ENCODE measurements at places on chromosomes 5 and 9. TPM values are rescaled to one million over a fixed set of nuclear protein-coding genes. Genes with fewer than 3 reads are reported as not detected.
A peak's percentile ranks its signal among the peaks of the same experiment; 100 is the strongest.

Gene FOXD4L4
- total RNA-seq = not detected

GRCh38 chr9:21686738-21687137 lies 115.7 kb upstream of the MTAP start:
- no peak overlapping the region for H3K4me3 ChIP-seq
- H3K36me3 ChIP-seq = no peaks in the 10 kb centered on the region
- no peak for DNase-seq
- peaks cover 18% of the 10 kb centered on the region for H3K27me3 ChIP-seq
- no peak overlapping the region for H3K27ac ChIP-seq

DNA sequence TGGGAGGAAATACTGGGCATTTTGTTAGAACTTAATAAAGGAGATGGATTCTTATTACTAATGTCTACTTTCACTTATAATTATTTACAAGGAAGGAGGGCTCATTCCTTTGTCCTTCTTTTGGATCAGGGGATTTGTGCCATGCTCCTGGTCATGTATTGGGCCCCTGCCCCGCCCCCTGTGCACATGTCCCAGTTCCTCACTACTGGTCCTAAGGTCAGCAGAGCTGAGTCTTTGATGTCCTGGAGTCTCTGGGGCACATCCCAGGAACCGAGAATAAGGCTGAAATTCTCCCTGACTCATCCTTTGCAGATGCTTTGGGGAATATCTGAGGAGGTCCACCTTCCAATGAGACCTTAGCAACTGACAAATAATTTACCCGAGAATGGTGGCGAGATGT lies 19.6 kb upstream of the TIFAB start:
- H3K36me3 ChIP-seq = no peaks in the 10 kb centered on the region
- no peak for DNase-seq
- H3K4me1 ChIP-seq = no peaks in the 10 kb centered on the region
- no peak overlapping the region for H3K27ac ChIP-seq

- H3K27ac ChIP-seq = peak overlapping the region; percentile 80
- H3K4me1 ChIP-seq = peaks cover 46% of the 10 kb centered on the region
- H3K4me3 ChIP-seq = no peak overlapping the region
- DNase-seq = no peak
- H3K27me3 ChIP-seq = no peaks in the 10 kb centered on the region
These were observed 397.8 kb downstream of the GADD45G start for GRCh38 chr9:90002397-90003271.

- H3K36me3 ChIP-seq = no peaks in the 10 kb centered on the region
- no peaks in the 10 kb centered on the region for H3K27me3 ChIP-seq
- H3K27ac ChIP-seq = no peak overlapping the region
- H3K4me1 ChIP-seq = no peaks in the 10 kb centered on the region
- DNase-seq = no peak
- H3K4me3 ChIP-seq = no peak overlapping the region
These were observed 757.2 kb downstream of the TLE1 start for GRCh38 chr9:80932181-80932580.

Gene EFNA5
- 1.2 TPM for total RNA-seq

GRCh38 chr5:68544648-68545552 lies 329.3 kb downstream of the PIK3R1 start:
- H3K4me3 ChIP-seq = no peak overlapping the region
- no peak for DNase-seq
- no peaks in the 10 kb centered on the region for H3K36me3 ChIP-seq
- H3K4me1 ChIP-seq = no peaks in the 10 kb centered on the region
- H3K27me3 ChIP-seq = peaks cover 10% of the 10 kb centered on the region

Gene ADRA1B
- not detected for total RNA-seq

DNA sequence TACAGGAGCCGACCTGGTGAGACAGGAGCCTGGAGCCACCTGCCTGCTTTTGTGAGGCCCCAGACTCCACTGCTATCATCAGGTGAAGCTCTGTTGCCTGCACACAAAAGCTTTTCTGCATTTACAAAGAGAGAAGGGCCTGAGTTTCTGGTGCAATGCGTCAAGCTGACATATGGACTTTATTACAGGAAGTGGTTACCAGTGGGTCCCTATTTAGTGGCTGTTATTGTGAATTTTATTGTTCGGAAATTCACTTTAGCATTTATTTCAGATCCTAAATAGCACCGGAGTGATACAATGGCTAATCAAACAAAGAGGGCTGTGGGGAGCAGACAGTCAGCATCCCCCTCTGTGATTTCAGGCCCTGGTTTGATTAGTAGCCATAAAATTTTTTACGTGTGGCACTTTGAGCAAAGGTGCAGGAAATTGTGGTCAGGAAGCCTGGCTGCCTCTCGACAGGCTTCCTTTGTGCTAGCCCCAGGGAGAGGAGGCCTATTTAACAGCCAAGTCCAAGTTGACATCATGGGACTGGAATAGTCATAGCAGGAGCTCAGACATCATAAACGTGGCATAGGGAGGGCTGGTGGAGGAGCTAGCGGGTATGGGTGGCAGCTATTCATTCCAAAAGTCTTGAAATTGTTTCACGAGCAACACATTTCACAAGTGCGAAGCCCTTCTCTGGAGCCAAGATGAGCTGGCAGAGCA lies 8.4 kb downstream of the TGFBI start:
- H3K36me3 ChIP-seq = peaks cover 8% of the 10 kb centered on the region
- H3K27ac ChIP-seq = peak overlapping the region; percentile 94
- H3K27me3 ChIP-seq = peaks cover 7% of the 10 kb centered on the region
- peak; percentile 76 for DNase-seq
- H3K4me1 ChIP-seq = peaks cover 42% of the 10 kb centered on the region

- no peak overlapping the region for H3K27ac ChIP-seq
- peaks cover 2% of the 10 kb centered on the region for H3K27me3 ChIP-seq
- H3K4me3 ChIP-seq = no peak overlapping the region
- no peaks in the 10 kb centered on the region for H3K36me3 ChIP-seq
- DNase-seq = no peak
- H3K4me1 ChIP-seq = no peaks in the 10 kb centered on the region
These were observed 13.5 kb downstream of the PLAC8L1 start for GRCh38 chr5:146091881-146092280.

DNA sequence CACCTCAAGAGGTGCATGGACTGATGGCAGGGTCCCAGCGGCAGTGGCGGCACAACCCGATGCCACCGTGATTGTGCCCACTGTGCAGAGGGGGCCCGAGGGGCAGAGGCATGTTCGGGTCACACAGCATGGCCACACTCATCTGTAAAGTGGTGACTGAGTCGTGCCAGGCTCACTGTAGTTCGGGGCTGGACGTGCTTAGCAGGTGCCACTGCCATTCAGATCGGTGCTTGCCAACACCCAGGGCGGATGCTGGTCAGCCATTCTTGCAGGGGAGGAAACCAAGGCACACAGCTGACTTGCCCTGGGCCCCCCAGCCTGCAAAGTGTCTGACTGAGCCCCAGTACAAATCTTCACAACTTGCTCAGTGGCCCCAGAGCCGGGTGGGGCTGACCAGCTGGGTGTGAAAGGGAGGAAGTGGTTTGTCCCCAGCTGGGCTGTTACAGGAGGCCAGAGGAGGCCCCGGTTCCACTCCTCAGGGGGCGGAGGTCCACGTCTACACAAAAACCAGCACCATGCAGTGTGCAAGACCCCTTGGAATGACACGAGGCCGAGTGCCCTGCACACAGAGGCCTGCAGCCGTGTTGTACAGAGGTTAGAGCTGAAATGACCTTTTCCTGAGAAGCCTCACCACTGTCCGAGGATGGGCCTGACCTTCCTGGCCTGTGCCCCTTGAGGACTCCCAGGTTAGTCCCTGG lies 17.9 kb downstream of the FGD3 start:
- peak; percentile 77 for DNase-seq
- H3K4me1 ChIP-seq = peaks cover 75% of the 10 kb centered on the region
- H3K4me3 ChIP-seq = peak overlapping the region; percentile 94

DNA sequence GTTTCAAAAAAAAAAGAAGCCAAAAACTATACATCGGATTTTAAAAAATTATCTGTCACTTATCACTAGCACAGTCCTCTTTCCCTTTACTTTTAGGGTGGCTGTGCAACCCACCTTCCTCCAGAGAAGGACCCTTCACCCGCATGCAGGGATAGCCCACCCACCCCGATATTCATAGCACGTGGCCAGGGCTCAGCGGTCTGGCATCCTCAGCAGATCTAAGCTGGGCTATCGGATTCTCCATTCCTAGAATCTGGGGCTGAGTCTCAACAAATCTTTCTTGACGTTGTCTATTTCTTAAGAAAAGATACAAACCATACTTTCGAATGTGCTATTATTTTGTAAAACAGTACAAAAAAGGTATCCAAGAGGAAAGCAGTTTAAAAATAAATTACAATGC lies 70.9 kb downstream of the MYO10 start:
- no peaks in the 10 kb centered on the region for H3K36me3 ChIP-seq
- DNase-seq = no peak
- no peak overlapping the region for H3K4me3 ChIP-seq
- no peaks in the 10 kb centered on the region for H3K27me3 ChIP-seq
- H3K27ac ChIP-seq = no peak overlapping the region

Gene SPATA6L
- total RNA-seq = 2.6 TPM

- no peaks in the 10 kb centered on the region for H3K27me3 ChIP-seq
- H3K4me1 ChIP-seq = peaks cover 10% of the 10 kb centered on the region
- H3K4me3 ChIP-seq = no peak overlapping the region
- H3K36me3 ChIP-seq = peaks cover 66% of the 10 kb centered on the region
- peak overlapping the region; percentile 37 for H3K27ac ChIP-seq
These were observed 45.5 kb downstream of the PUM3 start for GRCh38 chr9:2798423-2798822.

Gene ENG
- 12.7 TPM for total RNA-seq

- H3K27ac ChIP-seq = no peak overlapping the region
- no peaks in the 10 kb centered on the region for H3K27me3 ChIP-seq
- no peaks in the 10 kb centered on the region for H3K36me3 ChIP-seq
These were observed 187.7 kb upstream of the RGMB start for GRCh38 chr5:98585661-98586310.

GRCh38 chr5:180784497-180785097 lies 18.0 kb downstream of the MGAT1 start:
- DNase-seq = no peak
- no peak overlapping the region for H3K4me3 ChIP-seq

GRCh38 chr5:170623576-170624181 lies 119.9 kb downstream of the KCNIP1 start:
- H3K36me3 ChIP-seq = no peaks in the 10 kb centered on the region
- no peaks in the 10 kb centered on the region for H3K4me1 ChIP-seq
- no peak for DNase-seq
- H3K4me3 ChIP-seq = no peak overlapping the region
- H3K27ac ChIP-seq = no peak overlapping the region
- no peaks in the 10 kb centered on the region for H3K27me3 ChIP-seq

Gene CDH9
- not detected for total RNA-seq

GRCh38 chr9:114805670-114806525 lies at the start of gene TNFSF15:
TSS of gene TNFSF15 (minus strand) at chr9:114806039. CDS start at chr9:114806012, 27 bp downstream.
- H3K4me1 ChIP-seq = peaks cover 11% of the 10 kb centered on the region
- peaks cover 9% of the 10 kb centered on the region for H3K27me3 ChIP-seq
- H3K4me3 ChIP-seq = peak within 1 kb of the TSS; percentile 9
- no peaks in the 10 kb centered on the region for H3K36me3 ChIP-seq
- no peak within 1 kb of the TSS for H3K27ac ChIP-seq
- no peak for DNase-seq

- no peak overlapping the region for H3K4me3 ChIP-seq
- no peaks in the 10 kb centered on the region for H3K36me3 ChIP-seq
- H3K27me3 ChIP-seq = peaks cover 13% of the 10 kb centered on the region
- H3K4me1 ChIP-seq = no peaks in the 10 kb centered on the region
- no peak overlapping the region for H3K27ac ChIP-seq
- no peak for DNase-seq
These were observed 10.5 kb downstream of the KIF4B start for GRCh38 chr5:155024015-155024414.

GRCh38 chr5:163727028-163727427 lies 221.6 kb downstream of the MAT2B start:
- H3K4me1 ChIP-seq = no peaks in the 10 kb centered on the region
- no peaks in the 10 kb centered on the region for H3K27me3 ChIP-seq
- H3K4me3 ChIP-seq = no peak overlapping the region
- no peak for DNase-seq

Gene HCN1
- not detected for total RNA-seq

DNA sequence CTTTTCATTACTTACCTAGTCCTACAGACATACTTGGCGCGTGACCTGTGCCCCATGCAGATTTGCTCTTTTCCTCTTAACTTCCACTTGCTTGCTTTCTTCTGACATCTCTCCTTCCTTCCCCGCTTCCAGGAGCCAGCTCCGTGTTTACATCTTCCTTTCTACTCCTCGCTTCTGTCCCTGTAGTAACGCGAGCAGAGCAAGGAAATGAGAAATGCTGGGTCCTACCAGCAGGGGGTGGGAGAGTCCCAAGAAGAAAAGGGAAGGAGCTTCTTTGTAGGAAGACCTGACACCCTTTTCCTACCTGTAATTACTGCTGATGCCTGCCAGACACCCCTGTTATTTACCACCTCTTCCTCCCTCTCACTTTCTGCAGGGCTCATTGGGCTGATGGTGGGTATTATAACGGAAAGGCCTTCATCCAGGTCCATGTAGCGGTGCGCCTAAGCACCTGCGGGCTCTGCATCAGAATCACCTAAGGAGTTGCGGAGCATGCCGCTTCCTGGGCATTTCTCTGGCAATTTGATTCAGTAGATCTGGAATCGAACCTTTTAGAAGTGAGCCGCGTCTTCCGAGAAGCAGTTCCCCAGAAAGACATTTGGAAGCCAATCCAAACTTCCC lies 1260.8 kb upstream of the WWC1 start:
- no peak overlapping the region for H3K4me3 ChIP-seq
- H3K27me3 ChIP-seq = no peaks in the 10 kb centered on the region
- H3K27ac ChIP-seq = no peak overlapping the region
- H3K36me3 ChIP-seq = no peaks in the 10 kb centered on the region

- H3K36me3 ChIP-seq = no peaks in the 10 kb centered on the region
- H3K4me1 ChIP-seq = no peaks in the 10 kb centered on the region
- H3K4me3 ChIP-seq = no peak overlapping the region
- DNase-seq = no peak
These were observed 220.1 kb downstream of the DAB2IP start for GRCh38 chr9:121871431-121872025.

DNA sequence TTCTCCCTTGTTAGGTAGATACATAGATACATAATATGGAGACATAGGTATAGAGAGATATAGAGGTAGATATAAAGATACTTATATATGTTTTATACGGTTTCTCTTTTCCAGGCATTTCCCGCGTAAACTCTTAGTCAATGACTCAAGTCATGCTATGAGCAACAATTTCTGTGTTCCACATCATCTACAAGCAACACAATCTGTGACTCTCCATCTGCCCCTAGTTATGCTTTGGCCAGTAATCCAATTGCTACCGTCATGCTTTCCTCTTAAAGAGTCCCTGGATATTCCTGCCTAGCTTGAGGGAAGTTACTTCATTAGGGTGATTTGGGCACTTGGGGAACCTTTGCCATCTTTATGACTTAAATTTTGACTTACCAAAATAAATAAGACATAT lies 129.0 kb upstream of the ADAMTS16 start:
- H3K36me3 ChIP-seq = no peaks in the 10 kb centered on the region
- DNase-seq = no peak
- no peaks in the 10 kb centered on the region for H3K27me3 ChIP-seq

Gene SHISAL2B
- total RNA-seq = not detected

DNA sequence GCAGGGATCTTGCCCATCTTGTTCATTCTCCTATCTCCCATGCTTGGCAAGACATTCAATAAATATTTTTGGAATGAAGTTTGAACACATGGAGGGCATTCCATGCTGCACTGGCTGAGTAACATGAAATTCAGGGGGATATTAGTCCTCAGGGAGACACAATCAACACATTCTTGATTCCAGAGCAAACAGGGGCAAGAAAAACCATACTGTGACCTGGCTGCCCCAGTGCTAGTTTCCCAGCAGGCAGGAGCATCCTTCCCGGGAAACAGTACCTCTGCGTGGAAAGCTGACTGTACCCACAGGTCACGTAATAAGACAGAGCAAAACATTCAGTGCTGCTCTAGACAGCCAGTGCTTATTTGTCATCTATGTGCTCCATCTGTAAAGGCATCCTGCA lies 66.3 kb upstream of the SPOCK1 start:
- peak overlapping the region; percentile 38 for H3K27ac ChIP-seq
- H3K4me1 ChIP-seq = peaks cover 38% of the 10 kb centered on the region
- no peaks in the 10 kb centered on the region for H3K36me3 ChIP-seq
- H3K27me3 ChIP-seq = peaks cover 6% of the 10 kb centered on the region
